ENCODE measurements at places on chromosomes 6 and 20. TPM values are rescaled to one million over a fixed set of nuclear protein-coding genes. Genes with fewer than 3 reads are reported as not detected.

The C20orf204 gene
- total RNA-seq = 0.98 TPM

The ENPP3 gene
- 2.0 TPM for total RNA-seq

The BMP5 gene
- not detected for total RNA-seq

The GCNT2 gene
- total RNA-seq = 17.2 TPM

The ADGRF4 gene
- total RNA-seq = 10.1 TPM

The SPATA25 gene
- total RNA-seq = 7.1 TPM

The NINL gene
- 11.5 TPM for total RNA-seq

The CLDN20 gene
- total RNA-seq = not detected

The RSPH4A gene
- not detected for total RNA-seq

The SAPCD1 gene
- total RNA-seq = not detected

The MATN4 gene
- not detected for total RNA-seq

The GJA10 gene
- total RNA-seq = not detected

The EIF2S2 gene
- total RNA-seq = 34.6 TPM

The BPIFB1 gene
- total RNA-seq = not detected

The PLEKHG1 gene
- 38.5 TPM for total RNA-seq

The STX11 gene
- 5.4 TPM for total RNA-seq

The TP53TG5 gene
- not detected for total RNA-seq

The SLC26A8 gene
- not detected for total RNA-seq

The SLC17A2 gene
- not detected for total RNA-seq

The SLC25A27 gene
- total RNA-seq = 39.3 TPM

The FRK gene
- total RNA-seq = 3.9 TPM

The C20orf144 gene
- total RNA-seq = not detected

The TNF gene
- not detected for total RNA-seq

The CRISP2 gene
- not detected for total RNA-seq

The PTCRA gene
- not detected for total RNA-seq

The JARID2 gene
- 17.9 TPM for total RNA-seq

The FAM162B gene
- total RNA-seq = 19.6 TPM

The TBP gene
- 14.7 TPM for total RNA-seq

The SULF2 gene
- total RNA-seq = 157 TPM

The DDAH2 gene
- total RNA-seq = 108 TPM

The ADGRB3 gene
- total RNA-seq = 2.7 TPM

The SLC32A1 gene
- total RNA-seq = not detected

The POU3F2 gene
- total RNA-seq = not detected

The CPNE1 gene
- total RNA-seq = 149 TPM

The GPR6 gene
- not detected for total RNA-seq

The PACRG gene
- not detected for total RNA-seq

The TCP1 gene
- 80.8 TPM for total RNA-seq

The SLCO4A1 gene
- total RNA-seq = 45.9 TPM

The DTNBP1 gene
- total RNA-seq = 18.2 TPM

The C6orf52 gene
- not detected for total RNA-seq

The COQ3 gene
- 3.7 TPM for total RNA-seq

The DEFB132 gene
- not detected for total RNA-seq

The SNX3 gene
- 123 TPM for total RNA-seq

The APOBEC2 gene
- not detected for total RNA-seq
